A549 treated with DMSO at 1 μM for 4 hours (cell line): ENCODE measurements at places on chromosomes 16 and 17. TPM values are rescaled to one million over a fixed set of nuclear protein-coding genes. Genes with fewer than 3 reads are reported as not detected.

Gene CDH8
- total RNA-seq: 0.19 to 1.3 TPM (median 0.50 TPM) in 5 replicates

Gene CSH1
- not detected in 5 replicates for total RNA-seq

Gene DHX58
- 0.32 to 0.55 TPM (median 0.37 TPM) in 5 replicates for total RNA-seq

Gene PMM2
- 91.2 to 106 TPM (median 95.3 TPM) in 5 replicates for total RNA-seq

Gene GFAP
- 0.44 to 2.4 TPM (median 0.71 TPM) in 5 replicates for total RNA-seq

Gene NACA2
- not detected in 5 replicates for total RNA-seq

Gene TMEM204
- not detected in 5 replicates for total RNA-seq

Gene EMC8
- 53.3 to 75.5 TPM (median 70.1 TPM) in 5 replicates for total RNA-seq

Gene ERN2
- not detected in 5 replicates for total RNA-seq

Gene TPSB2
- not detected in 5 replicates for total RNA-seq

Gene FBXW10B
- total RNA-seq: 2.8 to 4.9 TPM (median 3.6 TPM) in 5 replicates

Gene PDIA2
- total RNA-seq: 0.36 to 0.65 TPM (median 0.46 TPM) in 5 replicates

Gene NEK8
- total RNA-seq: 4.1 to 4.9 TPM (median 4.5 TPM) in 5 replicates

Gene TPSD1
- not detected in 5 replicates for total RNA-seq

Gene OR1A1
- total RNA-seq: not detected in 5 replicates

Gene KRTAP4-3
- total RNA-seq: not detected in 5 replicates

Gene RPL19
- total RNA-seq: 3,819 to 4,297 TPM (median 4,051 TPM) in 5 replicates

Gene CCL17
- total RNA-seq: not detected in 5 replicates

Gene YBX2
- 0.40 to 0.60 TPM (median 0.53 TPM) in 5 replicates for total RNA-seq
